AG09319 (cell line): ENCODE measurements at places on chromosomes 2 and 18.

DNA sequence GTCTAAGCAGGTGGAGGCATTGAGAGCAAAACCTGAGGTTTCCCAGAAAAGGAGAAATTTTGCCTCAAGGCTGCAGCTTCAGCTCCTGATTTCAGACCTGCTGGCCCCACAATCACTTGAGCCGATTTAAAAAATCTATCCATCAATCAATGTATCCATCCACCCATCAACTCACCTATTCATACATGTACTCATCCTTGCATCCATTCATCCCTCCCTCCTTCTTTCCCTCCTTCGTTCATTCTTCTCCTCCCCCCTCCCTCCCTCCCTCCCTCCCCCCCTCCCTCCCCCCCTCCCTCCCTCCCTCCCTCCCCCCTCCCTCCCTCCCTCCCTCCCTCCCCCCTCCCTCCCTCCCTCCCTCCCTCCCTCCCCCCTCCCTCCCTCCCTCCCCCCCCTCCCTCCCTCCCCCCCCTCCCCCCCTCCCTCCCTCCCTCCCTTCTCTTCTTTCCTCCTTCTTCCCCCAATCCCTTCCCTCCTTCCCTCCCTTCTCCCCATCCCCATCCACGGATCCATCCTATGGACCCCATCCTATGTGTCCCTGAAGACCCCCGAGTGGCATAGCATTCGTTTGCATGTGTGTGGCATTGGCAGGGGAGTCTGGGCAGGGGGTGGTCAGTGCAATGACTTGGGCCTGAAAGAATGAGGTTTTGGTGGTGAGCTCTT lies 6.1 kb upstream of the PXDN start:
- DNase-seq, result no peak

DNA sequence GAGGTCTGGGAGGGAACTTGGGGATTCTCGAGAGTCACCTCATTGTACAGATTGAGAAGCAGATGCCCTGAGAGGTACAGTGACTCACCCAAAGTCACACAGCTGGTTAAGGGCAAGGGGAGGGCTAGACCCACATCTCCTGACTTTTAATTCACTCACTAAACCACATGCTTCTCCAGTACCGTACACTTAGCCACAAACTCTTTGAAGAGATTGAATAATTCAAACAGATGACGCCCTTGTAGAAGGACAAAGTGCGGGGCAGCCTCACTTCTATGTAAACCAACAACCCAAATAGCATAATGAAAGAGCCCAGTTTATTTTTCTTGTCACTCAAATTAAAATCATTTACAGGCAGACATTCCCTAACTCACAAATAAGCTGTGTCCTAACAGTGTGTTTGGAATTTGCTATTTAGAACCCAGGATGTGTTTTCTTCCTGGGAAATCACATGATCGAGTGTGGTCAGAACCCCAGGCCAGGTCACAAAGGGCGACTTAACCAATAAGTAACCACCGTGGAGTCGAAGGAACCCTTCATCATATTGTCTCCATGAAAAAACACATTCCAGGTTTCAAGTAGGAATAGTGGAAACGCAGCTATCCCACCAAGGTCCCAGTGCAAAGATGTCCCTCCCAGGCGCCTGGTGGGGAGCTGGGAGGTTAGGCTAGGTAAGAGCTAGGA lies 35.8 kb upstream of the PTPN4 start:
- no peak for DNase-seq

DNA sequence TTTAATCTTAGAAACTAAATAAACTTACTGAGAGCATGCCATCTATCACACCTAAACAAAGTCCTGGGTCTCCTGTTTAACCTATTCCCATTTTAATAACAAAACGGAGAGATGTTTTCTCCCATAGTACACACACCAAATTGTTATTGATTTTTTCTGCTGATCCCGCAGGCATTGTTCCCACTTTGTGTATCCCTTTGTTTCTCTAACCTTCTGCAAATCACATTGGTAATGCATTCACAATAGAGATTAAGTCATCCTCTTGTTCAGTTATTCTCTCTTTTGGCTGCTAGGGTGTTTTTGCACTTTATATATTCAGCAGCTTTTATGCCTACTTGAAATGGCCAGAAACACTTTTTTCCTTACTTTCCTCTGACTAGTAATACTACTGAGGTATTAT lies 1071.9 kb upstream of the CDH2 start:
- DNase-seq, result no peak

- DNase-seq, result peak; percentile 15
Observed at GRCh38 chr2:14428056-14428455, 204.5 kb upstream of the LRATD1 start.

- DNase-seq, result no peak
Observed at GRCh38 chr2:127080938-127081755, 25.8 kb downstream of the BIN1 start.

- DNase-seq, result no peak
Observed at GRCh38 chr2:31980674-31981356, 30.0 kb downstream of the MEMO1 start.

DNA sequence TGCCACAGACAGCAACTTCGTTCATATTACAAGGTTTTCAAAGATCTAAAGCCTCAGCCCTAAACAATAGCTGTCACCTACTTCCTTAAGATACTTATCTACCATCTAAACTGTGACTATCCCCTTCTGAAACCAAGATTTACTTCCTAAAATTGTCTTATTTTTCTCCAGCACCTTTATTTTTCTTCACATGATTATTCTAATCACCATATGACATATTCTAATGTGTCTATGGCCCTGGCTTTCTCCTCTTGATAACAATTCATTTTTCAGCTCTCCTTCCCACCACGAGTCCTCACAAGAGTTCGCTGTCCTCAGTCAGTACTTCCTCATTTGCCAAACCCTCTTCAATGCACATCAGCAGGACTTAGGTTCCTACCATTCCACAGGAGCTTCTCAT lies 53.9 kb downstream of the RTTN start:
- no peak for DNase-seq

- no peak for DNase-seq
Observed at GRCh38 chr2:99159594-99159993, 4.8 kb downstream of the LIPT1 start.

GRCh38 chr2:71668326-71669057 lies 215.1 kb downstream of the DYSF start:
- DNase-seq, result no peak

DNA sequence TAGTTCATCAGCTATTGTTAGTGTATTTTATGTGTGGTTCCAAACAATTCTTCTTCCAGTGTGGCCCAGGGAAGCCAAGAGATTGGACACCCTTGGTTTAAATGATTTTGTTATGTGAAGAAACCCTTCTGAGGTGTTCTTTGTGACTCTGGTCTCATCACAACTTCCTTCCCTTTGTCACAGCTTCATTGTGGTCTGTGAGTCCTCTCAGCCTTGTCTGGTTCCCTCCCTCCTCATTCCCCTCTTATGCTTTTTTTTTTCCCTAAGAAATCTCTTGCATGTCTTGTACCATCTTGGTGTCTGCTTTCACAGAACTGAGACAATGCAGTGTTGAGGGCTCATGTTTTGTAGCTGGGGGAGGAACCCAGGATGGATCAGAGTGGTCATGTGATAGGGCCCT lies 118.9 kb downstream of the TMEM182 start:
- no peak for DNase-seq

- DNase-seq, result no peak
Observed at GRCh38 chr2:74763962-74764428, 69.9 kb upstream of the HK2 start.

- DNase-seq, result peak; percentile 14
Observed at GRCh38 chr2:223247136-223247535, 195.1 kb downstream of the KCNE4 start.

- DNase-seq, result no peak
Observed at GRCh38 chr2:108236676-108237335, 3.0 kb upstream of the SULT1C3 start.

DNA sequence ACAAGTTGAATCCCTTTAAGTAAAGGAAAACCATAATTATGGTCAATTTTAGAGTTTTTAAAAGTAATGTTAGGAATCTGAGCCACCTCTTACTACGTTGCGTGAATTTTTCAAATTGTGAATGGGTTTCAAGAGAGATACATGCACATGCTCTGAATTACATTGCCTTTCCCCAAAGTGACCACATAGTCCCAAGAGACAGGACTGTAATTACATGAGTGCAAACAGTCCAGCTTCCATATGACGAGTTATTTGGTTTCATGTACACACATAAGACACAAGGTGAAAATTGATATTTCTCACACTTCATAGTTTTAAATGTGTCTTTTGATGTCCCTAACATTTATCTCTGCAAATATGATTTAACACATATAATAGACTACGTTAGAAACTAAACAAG lies 850.8 kb downstream of the LRP1B start:
- DNase-seq, result no peak

- DNase-seq, result no peak
Observed at GRCh38 chr2:10159581-10160131, 37.1 kb downstream of the RRM2 start.

DNA sequence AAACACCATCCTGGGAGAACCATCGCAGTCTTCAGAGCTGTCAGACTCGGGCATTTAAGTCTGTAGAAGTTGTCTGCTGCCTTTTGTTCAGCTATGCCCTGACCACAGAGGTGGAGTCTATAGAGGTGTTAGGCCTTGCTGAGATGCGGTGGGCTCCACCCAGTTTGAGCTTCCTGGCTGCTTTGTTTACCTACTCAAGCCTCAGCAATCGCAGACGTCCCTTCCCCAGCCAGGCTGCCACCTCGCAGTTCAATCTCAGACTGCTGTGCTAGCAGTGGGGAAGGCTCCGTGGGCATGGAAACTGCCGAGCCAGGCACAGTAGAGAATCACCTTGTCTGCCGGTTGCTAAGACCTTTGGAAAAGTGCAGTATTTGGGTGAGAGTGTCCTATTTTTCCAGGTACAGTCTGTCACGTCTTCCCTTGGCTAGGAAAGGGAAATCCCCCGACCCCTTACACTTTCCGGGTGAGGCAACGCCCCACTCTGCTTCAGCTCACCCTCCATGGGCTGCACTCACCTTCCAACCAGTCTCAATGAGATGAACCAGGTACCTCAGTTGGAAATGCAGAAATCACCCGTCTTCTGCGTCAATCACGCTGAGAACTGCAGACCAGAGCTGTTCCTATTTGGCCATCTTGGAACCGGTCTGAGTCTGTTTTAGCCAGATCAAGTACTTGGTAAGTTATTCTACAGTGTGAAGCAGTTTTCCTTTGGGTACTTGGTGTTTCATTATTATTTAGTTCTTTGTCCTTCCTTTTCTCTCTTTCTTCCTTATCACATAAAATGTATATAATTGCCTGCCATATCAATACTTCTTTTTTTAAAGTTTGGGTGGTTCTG lies 71.5 kb downstream of the CDC42EP3 start:
- DNase-seq, result no peak

- no peak for DNase-seq
Observed at GRCh38 chr18:30988440-30988839, 54.1 kb downstream of the DSC3 start.

- DNase-seq, result no peak
Observed at GRCh38 chr2:200713704-200714064, 98.0 kb upstream of the BZW1 start.

- no peak for DNase-seq
Observed at GRCh38 chr2:186827411-186827810, 21.6 kb downstream of the ZSWIM2 start.

GRCh38 chr2:30326497-30326896 lies 95.2 kb downstream of the LBH start:
- no peak for DNase-seq

DNA sequence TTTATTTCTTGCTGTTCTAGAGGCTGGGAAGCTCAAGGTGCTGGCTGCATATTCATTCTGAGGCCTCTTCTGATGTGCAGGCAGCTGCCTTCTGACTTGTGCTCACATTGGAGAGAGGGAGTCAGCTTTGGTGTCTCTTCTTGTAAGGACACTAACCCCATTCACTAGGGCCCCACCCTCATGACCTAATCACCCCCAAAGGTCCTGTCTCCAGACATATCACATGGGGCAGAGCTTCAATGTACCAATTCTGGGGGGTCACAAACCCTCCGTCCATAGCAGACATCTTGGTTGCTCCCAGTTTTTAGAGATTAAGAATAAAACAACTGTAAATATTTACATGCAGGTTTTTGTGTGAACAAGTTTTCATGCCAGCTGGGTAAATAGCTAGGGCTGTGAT lies 109.1 kb downstream of the RTP5 start:
- DNase-seq, result no peak

DNA sequence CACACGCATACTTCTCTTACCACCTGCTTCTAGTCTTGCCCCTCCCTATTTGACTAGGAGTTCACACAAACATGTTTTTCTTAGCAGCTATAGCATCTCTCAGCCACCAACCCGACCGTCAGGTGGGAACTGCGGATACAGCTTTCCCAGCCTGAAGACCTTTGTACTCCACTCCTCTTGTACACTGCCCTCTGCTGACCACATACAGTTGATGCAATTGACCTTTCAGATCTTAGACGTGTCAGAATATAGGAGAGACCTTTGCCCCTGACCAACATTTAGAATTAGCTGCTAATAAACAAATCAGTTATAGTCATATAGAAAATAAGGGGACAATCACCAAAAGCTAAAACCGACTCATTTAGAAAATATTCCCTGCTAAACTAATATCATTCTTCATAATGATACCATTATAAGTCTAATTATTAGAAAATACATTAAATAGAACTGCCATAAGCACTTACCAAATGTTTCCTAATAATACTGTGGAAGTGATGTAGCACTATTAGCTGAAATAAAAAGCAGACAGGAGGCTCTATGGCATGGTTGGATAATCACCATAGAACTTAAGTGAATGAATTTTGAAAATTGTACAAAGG lies 208.4 kb downstream of the RAD51AP2 start:
- peak; percentile 7 for DNase-seq

DNA sequence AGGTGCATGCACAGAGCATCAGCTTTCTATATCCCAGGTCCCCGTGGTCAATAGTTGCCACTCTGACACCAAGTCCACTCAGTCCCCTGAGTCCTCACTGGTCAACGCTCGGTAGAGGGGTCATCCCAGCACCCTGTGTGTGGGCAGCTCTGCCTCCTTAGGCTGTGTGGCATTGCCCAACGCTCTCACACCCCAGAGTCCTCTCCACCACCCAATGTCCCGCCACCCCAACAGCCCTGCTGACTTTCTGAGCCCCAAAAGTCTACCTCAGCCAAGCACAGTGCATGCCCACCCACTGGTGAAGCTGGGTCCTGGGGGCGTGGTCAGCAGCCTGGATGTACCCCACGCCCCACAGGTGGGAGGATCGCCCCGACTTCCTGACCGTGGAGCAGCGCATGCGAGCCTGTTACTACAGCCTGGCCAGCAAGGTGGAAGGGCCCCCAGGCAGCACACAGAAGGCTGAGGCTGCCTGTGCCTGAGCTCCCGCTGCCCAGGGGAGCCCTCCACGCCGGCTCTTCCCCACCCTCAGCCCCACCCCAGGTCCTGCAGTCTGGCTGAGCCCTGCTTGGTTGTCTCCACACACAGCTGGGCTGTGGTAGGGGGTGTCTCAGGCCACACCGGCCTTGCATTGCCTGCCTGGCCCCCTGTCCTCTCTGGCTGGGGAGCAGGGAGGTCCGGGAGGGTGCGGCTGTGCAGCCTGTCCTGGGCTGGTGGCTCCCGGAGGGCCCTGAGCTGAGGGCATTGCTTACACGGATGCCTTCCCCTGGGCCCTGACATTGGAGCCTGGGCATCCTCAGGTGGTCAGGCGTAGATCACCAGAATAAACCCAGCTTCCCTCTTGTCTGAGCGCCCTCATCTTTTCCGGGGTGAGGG lies 25.9 kb downstream of the ZAP70 start:
- no peak for DNase-seq
